ENCODE measurements at places on chromosomes 5 and 9.

- DNase-seq = no peak
Observed at GRCh38 chr9:85055506-85056202, 386.1 kb downstream of the NTRK2 start.

DNA sequence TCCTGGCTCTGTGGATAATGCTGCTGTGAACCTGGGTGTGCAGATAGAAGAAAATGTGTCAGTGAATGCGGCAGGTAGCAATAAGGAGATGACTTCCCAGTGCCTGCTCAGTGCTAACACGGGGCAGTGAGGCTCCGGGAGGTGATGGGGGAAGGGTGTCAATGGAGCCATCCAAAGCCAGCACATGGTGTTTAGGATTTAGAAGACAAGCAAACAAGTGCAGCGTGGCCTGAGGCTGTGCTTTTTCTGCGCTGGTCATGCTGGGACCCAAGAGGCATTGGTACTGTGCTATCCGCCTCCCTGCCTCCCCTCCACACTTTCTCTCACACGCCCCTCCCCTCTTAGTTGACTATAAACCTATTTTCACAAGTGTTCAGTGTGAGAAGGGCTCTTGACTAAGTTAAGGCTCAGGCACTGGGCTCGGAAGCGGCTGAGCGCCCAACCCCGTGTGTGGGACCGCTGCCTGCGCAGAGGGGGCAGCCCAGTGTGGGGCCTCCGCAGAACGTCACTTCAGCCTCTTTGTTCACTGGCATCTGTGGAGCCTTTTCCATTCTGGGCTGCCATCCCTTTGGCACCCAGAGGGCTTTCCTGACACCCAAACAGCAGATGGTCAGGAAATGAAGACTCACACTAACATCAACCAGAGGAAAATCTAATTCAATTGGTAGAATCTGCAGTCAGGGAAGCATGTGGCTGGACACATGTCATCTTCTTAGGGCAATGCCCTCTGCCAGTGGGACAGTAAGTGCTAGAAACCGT lies 21.8 kb upstream of the NINJ1 start:
- no peak for DNase-seq

DNA sequence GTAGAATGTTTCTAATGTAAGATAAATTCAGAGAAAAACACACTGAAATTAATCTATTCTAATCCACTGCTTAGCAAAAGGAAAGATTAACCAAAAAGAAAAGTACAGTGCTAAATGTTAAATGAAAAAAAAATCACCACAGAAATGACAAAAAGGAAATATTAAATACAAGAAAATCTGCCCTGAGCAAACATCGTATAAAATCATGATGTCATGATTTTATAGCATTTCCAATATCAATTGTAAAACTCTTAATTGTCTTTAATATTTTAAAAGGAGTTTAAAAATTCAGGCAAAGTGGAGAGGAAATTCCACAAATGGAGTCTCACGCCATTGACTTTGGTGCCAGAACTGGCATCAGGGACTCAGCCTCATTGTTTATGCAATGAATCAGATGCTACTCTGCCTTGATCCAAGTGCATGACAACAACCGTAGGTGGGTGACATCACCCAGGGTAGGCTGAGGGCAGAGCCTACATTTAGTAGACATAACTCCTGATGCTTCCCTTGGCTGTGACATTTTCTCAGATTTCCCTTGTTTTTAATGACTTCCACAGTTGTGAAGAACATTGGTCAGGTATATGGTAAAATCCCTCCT lies 696.8 kb downstream of the SEMA5A start:
- no peak for DNase-seq

DNA sequence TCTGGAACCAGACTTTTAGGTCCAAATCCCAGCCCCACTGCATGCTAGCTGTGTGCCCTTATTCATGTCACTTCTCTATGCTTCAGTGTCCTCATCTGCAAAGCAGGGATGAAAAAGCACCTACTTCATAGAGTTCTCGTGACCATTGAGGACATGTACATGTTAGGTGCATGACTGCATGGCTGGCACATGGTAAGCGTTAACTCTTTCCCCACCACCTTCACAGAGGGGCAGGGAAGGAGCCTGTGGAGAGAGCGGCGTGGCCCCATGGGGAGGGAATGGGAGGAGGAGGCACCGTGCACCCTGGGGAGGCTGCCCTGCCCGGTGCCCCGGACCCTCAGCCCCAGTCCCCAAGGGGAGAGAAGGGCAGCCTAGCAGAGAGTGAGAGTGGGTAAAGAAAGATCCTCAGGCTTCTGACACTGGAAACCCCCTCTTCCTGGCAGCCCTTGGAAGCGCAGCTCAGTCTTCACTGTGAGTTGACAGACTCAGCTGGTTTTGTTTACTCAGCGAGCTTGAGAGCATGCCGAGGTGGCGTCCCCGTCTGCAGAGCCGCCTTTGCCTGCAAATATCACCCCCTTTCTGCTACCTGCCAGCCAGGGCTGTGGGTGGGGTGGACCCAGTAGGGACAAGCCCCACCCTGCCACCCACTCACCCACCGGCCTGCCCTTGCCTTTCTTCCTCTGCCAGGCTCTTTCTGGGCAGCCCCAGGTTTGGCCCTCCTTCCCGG lies 10.6 kb upstream of the ANGPTL2 start:
- DNase-seq = no peak

DNA sequence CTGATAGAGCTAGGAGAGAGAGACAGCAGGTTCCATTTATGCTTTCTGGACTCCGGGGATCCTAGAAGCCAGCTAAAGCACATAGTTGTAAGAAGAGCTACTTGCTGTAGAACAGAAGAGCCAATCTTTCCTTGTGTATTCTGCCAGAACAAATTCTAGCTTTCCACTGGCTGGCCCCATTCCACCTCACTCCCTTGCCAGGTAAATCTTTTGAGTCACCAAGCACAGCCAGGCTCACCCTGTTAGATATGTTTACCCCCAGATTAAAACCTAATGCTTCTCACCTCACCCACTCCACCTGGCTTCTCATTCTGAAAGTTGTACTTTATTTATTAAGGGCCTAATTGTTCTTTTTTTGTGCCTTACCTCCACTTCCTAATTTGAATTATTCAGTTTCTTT lies 48.9 kb upstream of the CHD1 start:
- DNase-seq = no peak

DNA sequence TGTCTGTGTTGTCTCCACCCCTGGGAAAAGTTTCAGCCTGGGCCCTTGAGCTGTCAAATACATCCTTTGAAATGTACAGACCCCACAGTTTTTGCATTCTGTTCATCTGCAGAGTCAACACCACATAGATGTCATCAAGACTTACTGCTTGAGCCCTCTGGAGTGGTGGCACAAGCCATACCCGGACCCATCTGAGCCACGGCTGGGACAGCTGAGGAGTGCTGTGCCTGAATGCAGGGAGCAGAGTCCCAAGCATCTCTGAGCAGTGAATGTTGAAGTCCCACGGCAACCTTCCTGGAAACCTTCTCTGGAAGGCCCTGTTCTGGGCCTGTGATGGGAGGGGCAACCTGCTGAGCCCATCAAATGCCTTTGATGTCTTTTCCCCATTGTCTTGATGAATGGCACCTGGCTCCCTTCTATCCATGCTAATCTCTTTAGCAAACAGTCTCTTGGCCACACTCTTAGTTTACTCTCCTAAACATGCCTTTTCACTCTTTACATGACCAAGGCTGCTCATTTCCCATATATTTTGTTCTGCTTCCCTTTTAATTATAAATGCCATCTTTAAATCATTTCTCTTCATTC lies 92.5 kb downstream of the ATPSCKMT start:
- no peak for DNase-seq

DNA sequence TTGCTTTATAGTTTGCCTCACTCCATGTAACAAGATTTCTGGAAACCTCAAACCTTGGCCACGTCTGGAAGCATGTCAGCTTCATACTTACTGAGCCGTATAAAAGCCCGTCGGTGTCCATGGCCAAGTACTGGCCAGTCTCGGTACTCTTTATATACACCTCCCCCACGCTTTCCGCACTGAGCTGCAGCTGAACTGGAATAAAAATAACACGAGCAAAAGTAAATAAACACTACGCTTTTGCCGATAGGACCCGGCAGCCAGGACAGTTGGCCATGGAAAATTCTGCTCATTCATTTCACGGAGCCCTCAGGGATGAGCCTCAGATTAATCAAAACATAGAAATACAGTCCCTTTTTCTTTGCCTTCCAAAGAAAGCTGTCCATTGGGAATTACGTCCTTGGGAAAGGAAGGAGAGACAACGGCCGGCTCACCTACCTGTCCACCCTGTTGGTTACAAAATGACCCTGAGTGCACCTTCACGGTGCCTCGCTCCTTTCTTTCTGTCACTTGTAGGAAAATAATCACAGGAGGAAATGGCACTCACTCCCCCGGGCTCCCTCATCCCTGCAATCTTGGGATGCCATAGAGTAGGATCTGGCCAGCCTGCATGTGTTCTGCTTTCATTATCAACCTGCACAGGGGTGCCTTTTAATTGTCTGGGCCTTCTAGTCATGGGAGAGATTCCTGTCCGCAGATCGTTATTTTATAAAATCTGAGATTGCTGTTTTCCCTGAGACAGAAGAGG lies 85.1 kb downstream of the FGF1 start:
- no peak for DNase-seq

GRCh38 chr9:112789473-112789872 lies 38.9 kb downstream of the SNX30 start:
- no peak for DNase-seq

DNA sequence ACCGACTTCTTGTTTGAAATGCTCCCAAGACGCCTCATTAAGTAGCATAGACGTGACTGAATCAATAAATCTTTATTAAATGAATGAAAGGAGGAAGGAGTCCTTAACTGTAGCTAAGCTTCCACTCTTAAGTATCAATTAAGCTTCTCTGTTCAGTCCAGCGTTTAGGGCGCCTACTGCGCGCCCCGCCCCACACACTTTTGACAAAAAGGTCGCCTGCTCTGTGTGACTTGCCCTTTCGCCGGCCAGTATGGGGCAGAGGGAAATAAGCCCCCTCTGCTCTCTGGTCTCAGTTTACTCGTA lies 662 bp upstream of the DOLPP1 start:
- no peak for DNase-seq

Measured in NCI-H1436 (cell line).